NCI-H1436 (cell line): ENCODE measurements at places on chromosomes 6 and 20.
A peak's percentile ranks its signal among the peaks of the same experiment; 100 is the strongest.

GRCh38 chr6:141587482-141588266 lies 545.1 kb upstream of the GJE1 start:
- DNase-seq, result no peak

DNA sequence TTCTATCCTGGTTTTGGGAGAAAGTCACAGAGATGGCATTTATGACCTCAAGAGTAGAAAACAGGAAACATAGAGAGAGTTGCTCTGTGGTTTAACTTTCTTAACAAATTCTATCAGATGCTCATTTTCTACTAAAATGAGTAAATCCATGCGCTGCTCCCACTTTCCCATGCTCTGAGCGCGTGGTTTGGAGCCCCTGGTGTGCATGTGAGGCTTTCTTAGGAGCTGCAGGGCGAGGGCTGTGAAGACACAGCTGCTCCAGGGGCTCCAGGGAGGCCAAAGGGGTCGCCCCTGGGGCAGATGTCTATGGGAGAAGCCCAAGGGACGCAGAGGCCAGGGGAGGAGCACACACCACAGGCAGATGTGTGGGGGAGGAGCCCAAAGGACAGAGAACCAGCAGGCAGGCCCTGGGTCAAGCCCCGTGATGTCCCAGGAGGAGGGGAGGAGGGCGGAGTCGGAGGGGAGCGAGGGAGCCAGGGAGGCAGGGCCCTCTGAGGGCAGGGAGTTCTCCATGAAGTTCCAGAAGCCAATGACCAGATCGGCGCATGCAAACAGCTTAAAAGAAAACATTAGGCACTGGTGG lies 122.9 kb downstream of the IRF4 start:
- no peak for DNase-seq

DNA sequence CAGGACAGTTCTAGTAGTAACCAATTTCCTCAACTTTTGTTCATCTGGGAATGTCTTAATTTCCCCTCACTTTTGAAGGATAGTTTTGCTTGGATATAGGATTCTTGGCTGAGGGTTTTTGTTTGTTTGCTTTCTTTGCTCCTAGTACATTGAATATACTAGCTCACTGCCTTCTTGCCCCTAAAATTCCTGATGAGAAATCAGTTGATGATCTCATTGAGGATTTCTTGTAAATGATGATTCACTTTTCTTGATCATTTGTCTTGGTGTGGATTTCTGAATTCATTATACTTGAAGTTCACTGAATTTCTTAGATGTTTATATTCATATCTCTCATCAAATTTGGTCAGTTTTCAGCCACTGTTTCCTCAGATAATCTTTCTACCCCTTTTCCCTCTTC lies 49.1 kb upstream of the PRDM1 start:
- no peak for DNase-seq

DNA sequence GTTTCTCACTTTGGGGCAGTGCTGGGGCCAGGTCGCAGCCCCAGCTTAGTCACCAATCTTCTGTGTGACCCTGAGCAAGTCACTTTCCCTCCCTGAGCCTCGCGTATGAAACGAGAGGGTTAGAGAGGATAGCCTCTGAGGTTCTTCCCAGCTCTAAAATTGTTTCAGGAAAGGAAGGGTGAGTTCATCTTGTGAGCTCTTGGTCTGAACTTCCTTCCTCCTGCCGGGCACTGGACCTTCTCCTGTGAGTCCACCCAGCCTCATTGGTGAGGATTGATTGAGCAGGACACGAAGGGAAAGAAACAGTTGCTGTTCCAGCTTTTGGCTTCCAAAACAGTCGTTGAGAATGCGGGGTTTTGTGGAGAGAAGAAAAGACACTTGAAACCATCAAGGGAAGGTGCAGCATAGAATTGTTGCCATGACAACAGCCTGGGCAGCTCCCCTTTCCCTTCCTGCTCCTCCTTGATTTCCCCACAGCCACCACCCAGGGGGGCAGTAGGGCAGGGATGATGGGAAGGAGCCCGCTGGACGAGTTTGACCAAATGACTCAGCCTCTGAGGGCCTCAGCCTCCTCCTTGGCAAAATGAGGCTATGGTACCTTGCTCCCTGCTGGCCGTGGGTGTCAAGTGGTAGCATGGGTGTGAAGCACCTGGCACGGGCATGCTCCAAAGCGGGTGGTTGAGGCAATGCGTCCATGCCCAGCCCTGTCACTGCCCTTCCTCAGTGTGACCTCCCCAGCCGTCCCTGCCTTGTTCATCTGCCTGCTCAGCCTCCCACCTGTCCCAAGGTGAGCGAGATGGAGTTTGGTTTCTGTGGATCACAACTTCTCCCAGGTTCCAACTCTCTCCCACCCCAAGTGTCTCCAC lies 107.8 kb downstream of the CDC5L start:
- no peak for DNase-seq

DNA sequence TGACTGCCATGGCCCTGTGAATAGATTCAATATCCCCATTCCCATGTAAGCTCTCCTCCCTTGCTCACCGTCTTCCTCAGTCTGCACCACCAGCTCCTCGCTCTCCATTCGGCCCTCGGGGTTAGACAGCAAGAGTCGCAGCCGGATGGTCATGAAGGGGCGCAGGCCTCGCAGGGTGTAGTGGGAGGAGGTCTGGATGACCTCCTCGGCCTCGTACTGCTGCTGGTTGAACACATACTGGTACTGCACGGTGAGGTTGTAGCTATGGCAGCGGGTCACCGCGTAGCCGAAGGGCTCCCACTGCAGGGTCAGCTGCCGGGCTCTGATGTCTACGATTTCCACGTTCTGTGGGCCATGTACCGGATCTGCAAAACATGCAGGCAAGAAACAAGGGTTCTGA lies 717.5 kb downstream of the PTPRT start:
- DNase-seq, result no peak

- DNase-seq, result no peak
Observed at GRCh38 chr20:17137692-17138091, 89.1 kb upstream of the PCSK2 start.

GRCh38 chr6:89154131-89154530 lies 8.3 kb downstream of the PM20D2 start:
- no peak for DNase-seq

- DNase-seq, result peak; percentile 99
Observed at GRCh38 chr6:136289579-136290409, at the start of gene BCLAF1. TSS of gene BCLAF1 (minus strand) at chr6:136289846. CDS start at chr6:136279866, 9,980 bp downstream.

- no peak for DNase-seq
Observed at GRCh38 chr6:106797186-106797585, 167.8 kb downstream of the QRSL1 start.

GRCh38 chr6:27541212-27541932 lies 68.5 kb upstream of the ZNF184 start:
- DNase-seq, result no peak

- peak; percentile 1 for DNase-seq
Observed at GRCh38 chr6:56699066-56699654, 56.5 kb upstream of the DST start.

- no peak for DNase-seq
Observed at GRCh38 chr20:59589086-59589684, 15.2 kb upstream of the PHACTR3 start.

GRCh38 chr6:167492100-167492449 lies 167.2 kb downstream of the TTLL2 start:
- no peak for DNase-seq

DNA sequence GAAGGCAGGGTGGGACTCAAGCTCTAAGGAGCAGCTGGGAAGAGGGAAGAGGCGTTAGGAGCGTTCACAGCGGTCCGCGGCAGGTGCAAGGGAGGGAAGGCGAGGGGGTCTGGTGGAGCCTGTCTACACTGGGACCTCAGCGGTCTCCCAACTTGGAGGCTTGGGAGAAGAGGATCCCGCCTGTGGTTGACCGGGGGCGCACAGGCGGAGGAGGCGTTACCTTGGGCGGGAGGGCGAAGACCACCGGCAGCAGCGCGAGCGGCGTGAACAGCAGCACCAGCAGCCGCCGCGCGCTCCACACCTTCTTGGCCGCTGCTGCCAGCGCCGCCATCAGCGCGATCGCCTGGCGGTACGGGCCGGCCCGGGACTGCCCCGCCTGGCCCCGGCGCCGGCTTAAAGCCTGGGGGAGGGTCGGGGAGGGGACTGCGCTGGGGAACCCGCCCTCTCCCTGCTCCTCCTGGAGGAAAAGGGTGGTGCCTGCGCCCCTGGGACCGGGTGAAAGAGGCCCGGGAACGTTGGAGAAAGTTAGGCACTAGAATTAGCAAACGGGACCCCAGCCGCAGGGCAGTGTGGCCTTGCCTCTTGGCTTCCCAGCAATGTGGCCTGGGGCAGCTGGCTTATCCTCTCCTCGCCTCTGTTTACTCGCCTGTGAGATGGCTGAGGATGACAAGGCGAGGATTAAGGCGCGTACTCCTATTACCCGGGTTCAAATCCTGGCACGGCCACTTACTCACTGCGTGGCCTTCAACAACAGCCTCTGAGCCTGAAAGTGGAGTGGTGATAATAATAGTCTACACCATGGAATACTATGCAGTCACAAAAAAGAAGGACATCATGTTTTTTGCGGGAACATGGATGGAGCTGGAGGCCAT lies at the start of gene SLC13A3:
TSS of gene SLC13A3 (minus strand) at position 369 of the 872 bp plus-strand sequence. CDS start at position 331, 38 bp downstream.
- DNase-seq, result no peak

GRCh38 chr6:48101290-48101689 lies 9.7 kb downstream of the PTCHD4 start:
- no peak for DNase-seq

DNA sequence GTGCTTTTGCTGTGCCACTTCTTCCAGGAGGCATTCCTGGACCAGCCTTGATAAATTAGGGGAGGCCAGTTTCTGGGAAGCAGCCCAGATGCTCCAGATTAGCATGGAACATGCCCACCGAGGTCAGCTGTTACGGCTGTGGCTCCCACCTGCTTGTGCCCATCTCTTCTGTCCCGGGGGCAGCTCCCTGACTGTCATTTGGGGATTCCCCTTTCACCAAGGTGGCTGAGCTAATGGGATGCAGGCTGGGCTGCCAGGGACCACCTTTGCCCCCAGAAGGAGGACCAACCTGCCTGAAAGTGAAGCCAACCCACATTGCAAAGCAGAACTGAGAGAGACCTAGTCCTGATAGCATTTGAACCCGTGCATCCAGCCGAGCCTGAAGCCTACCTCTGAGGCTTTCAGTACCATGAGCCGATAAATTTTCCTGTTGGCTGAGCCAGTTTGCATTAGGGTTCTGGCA lies 85.3 kb downstream of the PTPN1 start:
- no peak for DNase-seq

DNA sequence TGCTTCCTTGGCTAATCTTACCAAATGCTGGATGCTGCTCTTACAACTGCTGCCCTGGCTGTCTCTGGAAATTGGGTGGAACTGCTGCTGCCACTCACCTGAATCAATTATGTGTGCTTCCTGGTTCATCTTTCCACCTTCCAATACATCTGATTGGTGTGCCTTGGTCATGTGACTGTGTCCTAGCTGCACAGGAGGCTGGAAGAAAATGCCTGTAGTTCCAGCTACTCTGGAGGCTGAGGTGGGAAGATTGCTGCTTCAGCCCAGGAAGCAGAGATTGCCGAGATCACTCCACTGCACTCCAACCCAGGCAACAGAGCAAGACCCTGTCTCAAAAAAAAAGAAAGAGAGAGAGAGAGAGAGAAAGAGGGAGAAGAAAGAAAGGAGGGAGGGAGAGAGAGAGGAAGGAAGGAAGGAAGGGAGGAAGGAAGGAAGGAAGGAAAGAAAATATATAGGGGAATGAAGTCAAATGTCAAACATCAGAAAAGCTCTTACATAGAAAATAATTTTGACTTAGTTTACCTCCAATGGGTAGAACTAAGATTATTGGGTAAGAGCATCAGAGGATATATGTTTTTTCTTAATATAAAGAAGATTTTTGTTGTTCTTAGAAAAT lies 14.1 kb upstream of the PPARD start:
- no peak for DNase-seq

GRCh38 chr6:65155083-65155482 lies 551.9 kb downstream of the EYS start:
- DNase-seq, result no peak

DNA sequence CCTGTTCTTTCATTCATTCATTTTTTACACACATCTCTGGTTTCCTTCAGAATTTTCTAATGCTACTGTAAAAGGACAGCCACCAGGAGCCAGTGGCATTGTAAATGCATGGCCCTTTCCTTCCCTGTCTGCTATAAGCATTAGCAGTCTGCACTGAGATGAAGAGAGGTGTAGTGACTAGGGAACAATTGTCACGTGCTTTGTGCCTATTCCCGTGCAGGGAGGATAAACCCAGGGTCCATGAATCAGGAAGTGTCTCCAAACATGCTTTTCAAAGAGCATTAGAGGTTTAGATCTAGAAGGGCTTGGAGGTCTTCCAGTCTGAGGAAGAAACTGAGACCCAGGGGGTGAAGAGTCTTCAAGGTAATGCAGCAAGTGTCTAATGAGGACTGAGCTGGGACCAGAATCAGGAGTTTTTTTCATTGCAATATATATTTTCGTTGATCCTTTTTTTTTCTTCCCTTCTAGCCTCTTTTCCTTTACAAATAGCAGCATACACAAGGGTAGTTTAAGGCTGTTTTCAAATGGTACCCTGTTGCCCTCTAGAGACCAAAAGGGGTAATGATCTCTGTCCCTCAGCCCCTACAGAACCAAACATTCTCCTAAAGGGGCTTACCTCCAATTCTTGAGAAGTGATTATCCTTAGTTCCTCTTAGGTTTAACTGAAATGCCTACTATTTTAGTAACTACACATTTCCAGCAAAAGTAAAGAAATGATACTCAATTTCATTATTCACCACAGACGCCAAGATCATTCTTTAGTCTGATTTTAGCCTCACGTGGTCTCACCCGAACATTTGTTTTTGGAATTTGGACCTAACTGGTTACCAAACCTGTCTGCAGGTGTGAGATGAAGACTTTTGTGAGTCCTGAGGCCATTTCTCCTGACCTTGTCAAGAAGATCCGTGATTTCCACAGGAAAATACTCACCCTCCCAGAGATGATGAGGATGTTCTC lies 6.6 kb downstream of the TRIM15 start:
- DNase-seq, result peak; percentile 17

DNA sequence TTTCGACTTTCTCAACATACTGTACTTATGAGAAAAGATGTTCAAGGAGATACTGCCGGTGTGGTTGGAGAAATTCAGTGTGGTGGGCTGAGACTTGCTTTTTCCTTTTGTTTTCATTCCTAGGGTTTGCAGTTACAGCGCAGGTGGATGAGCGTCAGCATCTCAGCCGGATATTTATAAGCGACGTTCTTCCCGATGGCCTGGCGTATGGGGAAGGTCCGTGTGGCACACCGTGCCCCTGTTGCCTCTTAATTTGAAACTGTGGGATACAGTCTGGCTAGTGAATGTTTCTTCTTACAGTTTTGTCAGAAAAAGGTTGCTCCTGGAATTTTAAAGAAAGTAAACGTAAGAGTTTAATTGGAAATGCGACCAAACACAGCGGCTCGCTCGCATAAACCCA lies 81.7 kb upstream of the CLDN20 start:
- no peak for DNase-seq

GRCh38 chr6:25757936-25758642 lies 3.5 kb downstream of the SLC17A4 start:
- DNase-seq, result no peak

GRCh38 chr6:151007076-151007475 lies 141.6 kb downstream of the MTHFD1L start:
- no peak for DNase-seq
